T-helper 17 cell (primary cell): ENCODE measurements at places on chromosomes 5 and 9. TPM values are rescaled to one million over a fixed set of nuclear protein-coding genes. Genes with fewer than 3 reads are reported as not detected.
A peak's percentile ranks its signal among the peaks of the same experiment; 100 is the strongest.

Gene RASGEF1C
- total RNA-seq, result not detected

Gene NME5
- total RNA-seq, result not detected

Gene PRRX2
- not detected for total RNA-seq

Gene ZFP37
- total RNA-seq, result 1.5 TPM

Gene TRIM14
- 63.8 TPM for total RNA-seq

DNA sequence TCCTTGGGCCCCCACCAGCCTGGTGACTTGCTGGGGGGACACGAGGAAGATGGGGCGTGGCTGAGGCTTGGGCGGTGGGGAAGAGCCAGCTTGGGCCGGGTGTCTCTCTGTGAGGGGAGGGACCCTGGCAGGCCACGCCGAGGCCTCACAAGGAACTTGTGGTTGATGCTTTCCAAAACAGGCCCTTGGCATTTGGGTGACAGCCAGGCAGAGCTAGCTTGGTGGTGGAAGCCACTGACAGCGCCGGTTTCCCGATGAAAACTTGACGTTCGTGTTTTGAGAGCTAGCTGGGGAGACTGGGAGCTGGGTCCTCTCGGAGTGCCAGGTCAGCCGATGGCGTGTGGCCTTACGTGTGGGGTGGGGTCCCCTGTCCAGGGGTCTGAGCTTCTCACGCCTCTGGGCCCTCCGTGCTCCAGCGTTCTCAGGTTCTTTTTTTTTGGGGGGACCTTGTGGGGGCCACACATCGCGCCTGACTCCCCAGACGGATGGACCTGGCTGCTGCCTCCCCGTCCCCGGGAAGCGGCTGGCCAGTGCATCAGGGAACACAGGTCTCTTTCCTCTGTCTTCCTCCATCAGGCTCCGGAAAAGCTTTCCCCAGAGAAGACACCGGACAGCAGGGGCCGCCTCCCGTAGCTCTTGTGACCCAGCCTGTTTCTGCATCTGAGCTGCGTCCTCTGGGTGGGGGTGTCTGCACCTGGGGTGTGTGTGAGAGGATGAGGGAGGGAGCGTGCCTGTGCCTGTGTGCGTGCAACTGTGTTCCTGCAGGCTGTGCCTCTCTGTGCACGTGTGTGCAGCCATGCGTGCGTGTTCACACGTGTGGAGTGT lies 129.3 kb upstream of the LPCAT1 start:
- DNase-seq, result no peak

DNA sequence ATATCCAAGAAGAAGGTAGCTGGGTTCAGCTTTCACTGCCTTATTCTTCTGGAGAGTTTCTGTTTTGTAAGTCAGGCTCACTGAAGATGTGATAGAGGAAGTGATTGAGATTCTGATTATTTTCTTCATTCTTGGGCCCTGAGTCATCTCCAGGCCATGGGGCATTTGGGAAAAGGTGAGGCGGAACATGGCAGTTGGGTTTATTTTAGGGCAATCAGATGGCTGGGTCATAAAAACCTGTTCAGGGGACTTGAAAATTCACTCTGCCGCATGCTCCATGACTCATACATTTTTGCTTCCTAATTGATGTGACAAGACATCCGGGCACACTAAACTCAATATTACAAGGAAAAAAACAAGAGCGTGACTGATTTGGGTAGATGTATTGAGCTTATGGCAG lies 265.7 kb upstream of the KLF4 start:
- no peak for DNase-seq

- DNase-seq, result no peak
Observed at GRCh38 chr5:176802116-176802784, 8.1 kb upstream of the UNC5A start.

GRCh38 chr9:135222881-135223760 lies 135.7 kb downstream of the OLFM1 start:
- no peak for DNase-seq

DNA sequence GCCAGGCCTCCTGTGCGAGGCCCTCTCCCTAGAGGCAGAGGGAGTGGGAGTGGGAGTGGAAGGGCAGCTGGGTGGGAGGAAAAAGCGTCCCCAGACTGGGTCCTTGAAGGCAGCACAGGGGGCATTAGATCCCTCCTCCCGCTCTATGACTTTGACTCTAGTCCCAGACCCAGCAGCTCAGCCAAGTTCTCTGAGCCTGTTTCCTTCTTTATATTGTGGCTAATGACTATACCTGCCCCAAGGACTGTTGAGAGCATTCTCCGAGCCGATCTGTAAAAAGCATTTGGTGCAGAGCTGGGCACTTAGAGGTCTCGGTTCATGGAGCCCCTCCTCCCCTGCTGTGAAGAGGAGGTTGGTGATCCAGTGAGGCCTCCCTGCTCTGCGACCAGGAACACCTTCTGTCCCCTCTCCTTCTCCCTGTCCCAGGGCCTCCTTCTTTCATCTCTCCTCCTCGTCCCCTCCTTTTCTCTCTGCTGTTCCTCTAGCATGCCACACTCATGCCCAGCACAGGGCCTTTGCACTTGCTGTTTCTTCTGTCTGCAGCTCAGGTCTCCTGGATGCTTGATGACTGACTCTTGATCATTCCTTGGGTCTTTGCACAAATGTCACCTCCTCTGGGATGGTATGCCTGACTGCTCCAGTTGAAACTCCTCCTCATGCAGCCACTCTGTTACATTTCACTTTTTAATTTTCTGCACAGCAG lies 23.4 kb upstream of the PSD2 start:
- no peak for DNase-seq

- no peak for DNase-seq
Observed at GRCh38 chr5:175679411-175679810, 21.5 kb downstream of the HRH2 start.

DNA sequence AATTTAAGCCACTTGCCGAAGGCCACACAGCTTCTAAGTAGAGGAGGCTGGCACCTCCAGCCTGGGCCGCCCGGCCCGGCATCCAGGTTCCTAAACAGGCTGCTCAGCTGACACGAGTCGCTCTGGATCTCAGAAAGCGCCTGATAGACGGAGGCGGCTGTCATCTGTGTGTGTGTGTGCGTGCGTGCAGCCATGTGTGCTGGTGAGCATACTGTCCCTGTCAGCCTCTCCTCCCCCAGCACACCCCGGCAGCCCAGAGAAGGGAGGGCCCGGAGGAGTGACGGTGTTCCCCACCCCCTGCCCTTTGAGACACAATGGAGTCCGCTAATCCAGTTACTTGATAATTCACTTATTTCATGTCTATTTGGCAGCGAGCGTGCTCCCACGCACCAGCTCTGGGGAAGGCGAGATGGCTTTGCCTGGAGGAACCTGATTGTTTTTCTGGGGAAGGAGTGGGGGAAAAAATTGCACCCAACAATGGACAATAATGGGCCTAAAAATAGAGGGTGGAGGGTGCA lies 20.0 kb downstream of the NTNG2 start:
- no peak for DNase-seq

DNA sequence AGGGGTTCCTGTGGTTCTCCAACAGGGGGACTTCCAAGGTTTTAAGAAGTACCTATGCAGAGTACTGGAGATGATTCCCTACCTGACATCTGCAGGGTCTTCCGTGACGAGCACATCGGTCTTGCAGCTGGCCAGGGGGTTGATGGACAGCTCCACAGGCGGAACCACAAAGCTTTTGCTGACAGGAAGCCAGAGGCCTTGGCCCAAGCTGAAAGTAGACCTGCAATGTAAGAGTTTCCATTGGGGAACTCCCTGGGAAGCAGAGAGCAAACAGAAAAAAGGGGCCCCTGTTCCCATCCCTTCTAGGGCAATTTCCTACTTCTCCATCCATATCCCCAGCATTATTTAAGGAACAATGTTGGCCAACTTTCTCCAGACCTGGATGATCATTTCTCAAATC lies 288.0 kb downstream of the TRIM32 start:
- no peak for DNase-seq

- no peak for DNase-seq
Observed at GRCh38 chr5:157590478-157590877, 14.9 kb upstream of the ADAM19 start.

- DNase-seq, result no peak
Observed at GRCh38 chr9:115042781-115043509, 75.0 kb downstream of the TNC start.

- no peak for DNase-seq
Observed at GRCh38 chr9:113238859-113239232, 17.5 kb downstream of the SLC31A1 start.

GRCh38 chr5:22643356-22643755 lies 209.8 kb downstream of the CDH12 start:
- no peak for DNase-seq

- DNase-seq, result no peak
Observed at GRCh38 chr5:55324815-55325418, 17.1 kb downstream of the MTREX start.

DNA sequence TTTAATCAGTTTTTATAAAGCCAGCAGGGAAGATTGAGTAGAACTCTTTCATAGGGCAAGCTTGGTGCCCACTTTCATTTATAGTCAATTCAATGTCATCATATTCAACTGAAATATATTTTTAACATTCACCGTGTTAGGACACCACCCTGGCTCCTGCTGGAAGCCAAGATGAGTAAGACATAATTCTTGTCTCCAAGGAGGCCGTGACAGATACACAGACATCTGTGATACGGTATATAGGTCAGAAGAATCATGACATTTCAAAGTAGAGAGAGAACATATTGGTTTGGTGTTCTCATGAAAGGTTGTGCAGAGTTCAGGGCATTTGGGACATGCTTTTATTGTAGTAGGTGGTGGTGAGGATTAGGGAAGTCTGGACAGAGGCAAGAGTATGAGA lies 120.1 kb downstream of the CMYA5 start:
- no peak for DNase-seq

DNA sequence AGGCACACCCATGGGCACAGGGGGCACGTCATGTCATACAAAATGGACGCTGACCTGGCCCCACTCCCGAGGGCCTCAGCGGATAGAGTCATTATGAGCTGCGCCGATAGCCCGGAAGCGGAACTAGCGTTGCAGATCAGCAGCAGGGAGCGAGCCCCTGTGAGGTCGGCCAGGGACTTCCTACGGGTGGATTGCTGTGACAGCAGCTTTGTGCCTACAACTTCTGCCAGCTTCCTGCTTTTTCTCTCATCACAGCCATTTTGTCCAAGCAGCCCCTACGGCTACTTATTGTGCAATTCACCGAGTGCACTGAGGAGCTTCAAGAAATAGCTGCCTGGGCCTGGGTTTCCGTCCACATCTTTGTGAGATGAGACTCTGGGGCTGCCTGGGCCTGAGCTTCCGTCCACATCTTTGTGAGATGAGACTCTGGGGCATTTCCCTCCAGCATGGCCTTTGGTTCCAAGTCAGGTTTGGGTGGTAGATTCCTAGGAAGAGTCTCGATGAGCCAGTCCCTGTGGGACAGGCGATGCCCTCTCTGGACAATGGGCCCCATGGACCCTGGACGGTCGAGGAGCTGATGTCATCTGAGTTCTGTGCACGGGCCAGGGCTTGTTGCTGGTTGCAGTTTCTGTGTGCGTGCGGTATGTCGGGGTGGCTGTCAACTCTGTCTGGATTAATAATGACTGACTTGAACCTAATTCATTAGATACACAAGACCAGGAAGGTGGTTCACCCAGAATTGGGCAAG lies 67.0 kb upstream of the GNE start:
- no peak for DNase-seq

GRCh38 chr9:33881635-33882034 lies 64.7 kb downstream of the UBE2R2 start:
- DNase-seq, result no peak

DNA sequence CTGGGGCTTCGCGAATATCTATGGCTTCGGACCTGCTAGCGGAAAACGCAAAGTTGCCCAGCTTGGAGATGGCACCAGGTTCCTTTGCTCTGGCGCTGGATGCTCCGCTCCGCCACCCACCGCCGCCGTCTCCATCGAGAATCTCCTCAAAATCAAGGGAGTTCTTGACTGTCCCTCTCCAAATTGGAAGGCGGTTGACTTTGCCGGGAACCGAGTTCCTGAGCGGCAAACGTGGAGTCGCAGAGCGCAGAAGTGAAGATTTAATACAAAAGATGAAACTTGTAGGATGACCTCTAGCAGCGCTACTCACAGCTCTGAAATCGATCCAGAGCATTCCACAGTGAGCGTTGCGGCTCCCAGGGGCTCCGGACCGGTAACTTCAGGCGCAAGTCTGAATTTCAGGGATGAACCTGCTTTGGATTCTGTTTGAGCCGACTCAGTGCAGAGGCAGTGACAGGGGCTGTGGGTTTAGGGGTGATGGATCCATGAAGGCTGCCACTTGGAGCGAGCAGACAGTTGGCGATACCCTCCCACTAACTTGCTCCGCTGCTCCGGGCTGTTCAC lies 1641.5 kb upstream of the C9orf72 start:
- DNase-seq, result no peak

GRCh38 chr5:158406884-158407823 lies 548.2 kb upstream of the CLINT1 start:
- DNase-seq, result no peak

GRCh38 chr5:31638748-31639418 lies at the start of gene PDZD2:
TSS of gene PDZD2 (plus strand) at chr5:31639131.
- DNase-seq, result peak; percentile 54

DNA sequence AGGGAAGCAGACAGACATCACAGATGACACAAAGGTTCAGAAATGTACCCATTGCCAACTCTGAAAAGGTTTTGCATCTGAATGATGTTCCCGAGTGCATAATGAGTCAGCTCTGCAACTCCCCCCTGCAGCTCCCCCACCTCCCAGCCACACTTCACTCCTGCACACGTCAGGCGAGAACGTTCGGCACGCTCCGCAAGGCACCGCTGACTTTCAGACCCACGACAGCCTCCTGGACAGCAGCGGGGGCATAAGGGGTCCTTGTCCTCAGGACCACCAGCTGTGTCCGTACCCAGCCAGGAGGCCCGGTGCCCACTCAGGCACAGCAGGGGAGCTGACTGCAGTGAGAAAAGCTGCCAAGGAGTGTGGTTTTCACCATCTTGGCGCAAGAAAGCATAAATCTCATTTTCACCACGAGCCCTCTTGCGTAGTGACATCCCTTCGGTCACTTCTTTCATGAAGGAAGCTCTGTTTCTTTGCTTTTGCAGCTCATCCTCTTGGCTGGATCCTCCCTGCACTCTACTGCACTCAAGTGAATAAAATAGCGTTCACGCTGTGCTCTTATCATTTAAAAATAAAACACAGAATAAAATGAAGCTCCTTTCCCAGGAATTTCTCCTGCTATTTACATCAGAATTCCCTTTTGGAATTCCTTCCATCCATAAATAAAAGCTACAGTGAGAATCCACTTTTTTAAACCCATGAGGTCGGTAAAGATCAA lies 9.9 kb downstream of the GFPT2 start:
- no peak for DNase-seq

- no peak for DNase-seq
Observed at GRCh38 chr5:58542709-58543108, 40.2 kb upstream of the RAB3C start.

DNA sequence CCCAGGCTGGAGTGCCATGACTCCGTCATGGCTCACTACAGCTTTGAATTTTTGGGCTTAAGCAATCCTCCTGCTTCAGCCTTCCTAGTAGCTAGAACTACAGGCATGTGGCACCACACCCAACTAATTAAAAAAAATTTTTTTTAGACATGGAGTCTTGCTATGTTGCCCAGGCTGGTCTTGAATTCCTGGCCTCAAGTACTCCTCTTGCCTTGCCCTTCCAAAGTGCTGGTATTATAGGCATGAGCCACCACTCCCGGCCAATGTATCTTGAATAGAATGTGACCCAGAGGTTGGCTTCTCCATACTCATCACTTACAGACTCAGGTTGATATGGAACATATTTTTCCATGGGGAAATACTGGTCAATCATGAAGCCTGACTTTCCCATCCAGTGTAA lies 51.2 kb upstream of the JAK2 start:
- no peak for DNase-seq

- no peak for DNase-seq
Observed at GRCh38 chr5:96335873-96336272, 97.2 kb downstream of the PCSK1 start.
